Cardiac septum (tissue), 1 donor: ENCODE measurements at places on chromosomes 3 and 15. TPM values are rescaled to one million over a fixed set of nuclear protein-coding genes. Genes with fewer than 3 reads are reported as not detected.

The CTDSPL gene
- total RNA-seq, result 36.4 TPM

The UCN2 gene
- total RNA-seq, result 0.48 TPM

The SCN11A gene
- total RNA-seq, result 0.05 TPM

The IQCF5 gene
- not detected for total RNA-seq

The MOBP gene
- total RNA-seq, result 0.08 TPM

The MAPK6 gene
- total RNA-seq, result 20.1 TPM

The GATA2 gene
- total RNA-seq, result 15.6 TPM

The STX19 gene
- total RNA-seq, result not detected

GRCh38 chr3:35647461-35647860 is 8.1 kb downstream of the ARPP21 start:
- DNase-seq, result no peak

- no peak for DNase-seq
These were observed 6.1 kb downstream of the RASGRP1 start for GRCh38 chr15:38558372-38559059.

DNA sequence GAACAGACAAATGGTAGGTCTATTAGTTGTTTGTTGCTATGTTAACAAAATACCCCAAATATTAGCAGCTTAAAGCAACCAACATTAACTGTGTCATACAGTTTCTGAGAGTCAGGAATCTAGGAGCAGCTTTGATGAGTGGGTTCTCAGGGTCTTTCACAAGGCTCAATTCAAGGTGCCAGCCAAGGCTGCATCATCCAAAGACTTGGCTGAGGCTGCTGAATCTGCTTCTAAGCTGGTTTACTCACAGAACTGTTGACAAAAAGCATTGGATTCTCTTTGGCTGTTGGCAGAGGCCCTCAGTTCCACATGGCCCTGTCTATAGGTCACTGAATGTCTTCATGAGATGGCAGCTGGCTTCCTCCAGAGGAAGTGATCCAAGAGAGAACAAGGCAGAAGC is 40.3 kb upstream of the TSC22D2 start:
- DNase-seq, result no peak

DNA sequence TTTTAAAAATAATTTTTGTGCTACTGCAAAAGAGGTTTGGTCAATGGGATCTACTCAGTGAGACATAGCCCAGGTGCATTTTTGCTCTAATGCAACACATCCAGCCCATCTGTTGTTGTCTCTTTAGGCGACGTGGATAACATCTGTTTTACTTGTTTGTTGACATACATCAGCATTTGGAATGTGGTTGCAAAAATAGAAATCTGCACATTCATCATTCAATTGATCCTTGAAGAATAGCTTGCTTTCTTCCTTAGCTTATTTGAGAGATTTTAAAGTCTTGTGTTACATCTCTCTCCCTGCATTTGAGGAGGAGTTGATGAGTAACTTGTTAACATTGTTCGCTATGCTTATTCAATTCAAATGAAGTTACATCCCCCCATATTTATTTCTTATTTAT is 1202.3 kb downstream of the NSUN3 start:
- no peak for DNase-seq

GRCh38 chr3:43366885-43367284 is 80.5 kb downstream of the SNRK start:
- DNase-seq, result no peak

GRCh38 chr3:31462050-31462569 is 70.6 kb upstream of the STT3B start:
- no peak for DNase-seq

- DNase-seq, result no peak
These were observed 98.5 kb upstream of the UMPS start for GRCh38 chr3:124631727-124632126.

DNA sequence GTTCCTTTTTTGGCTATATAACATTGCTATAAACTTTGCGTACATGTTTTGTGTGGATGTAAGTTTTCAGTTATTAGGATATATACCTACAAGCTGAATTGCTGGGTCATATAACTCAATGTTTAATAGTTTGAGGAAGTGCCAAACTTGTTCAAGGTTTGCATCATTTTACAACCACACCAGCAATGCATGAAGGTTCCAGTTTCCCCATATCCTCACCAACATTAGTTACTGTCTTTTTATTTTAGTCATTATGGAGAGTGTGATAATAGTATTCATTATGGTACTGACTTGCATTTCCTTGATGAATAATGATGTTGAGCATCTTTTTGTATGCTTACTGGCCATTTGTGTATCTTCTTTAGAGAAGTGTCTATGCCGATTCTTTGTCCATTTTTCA is 112.3 kb downstream of the NR1I2 start:
- no peak for DNase-seq

GRCh38 chr3:13459605-13460340 is 20.3 kb upstream of the HDAC11 start:
- DNase-seq, result no peak

DNA sequence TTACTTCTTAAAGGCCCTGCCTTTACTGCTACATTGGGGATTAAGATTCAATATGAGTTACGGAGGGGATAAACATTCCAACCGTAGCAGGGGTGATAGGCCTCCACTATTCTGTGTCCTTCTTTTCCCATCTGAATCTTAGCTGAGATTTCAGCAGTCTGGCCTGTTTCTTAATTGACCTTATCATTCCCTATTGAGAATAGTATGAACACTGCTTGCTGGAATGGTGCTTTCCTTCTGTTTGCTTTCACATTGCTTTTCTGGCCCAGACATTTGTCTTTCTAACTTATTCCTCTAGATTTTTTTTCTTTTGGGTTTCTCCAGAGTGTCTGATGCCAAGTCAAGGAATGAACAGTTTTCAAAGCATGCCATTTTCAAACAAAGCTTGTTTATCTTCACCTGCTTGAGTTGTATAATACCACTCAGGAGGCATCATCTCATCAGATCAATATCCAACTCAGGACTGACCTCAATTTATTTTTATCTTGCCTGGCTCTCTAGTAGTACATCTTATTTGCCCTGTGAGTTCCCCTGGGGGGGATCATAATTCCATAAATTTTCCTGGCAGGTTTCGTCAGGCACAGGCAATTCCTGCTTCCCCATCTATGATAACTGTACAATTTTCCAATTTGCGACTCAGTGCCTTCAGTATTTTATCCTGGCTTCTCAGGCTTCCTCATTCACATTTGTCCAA is 161.1 kb upstream of the STT3B start:
- DNase-seq, result no peak

GRCh38 chr15:40253167-40253790 is 14.4 kb downstream of the PAK6 start:
- no peak for DNase-seq

DNA sequence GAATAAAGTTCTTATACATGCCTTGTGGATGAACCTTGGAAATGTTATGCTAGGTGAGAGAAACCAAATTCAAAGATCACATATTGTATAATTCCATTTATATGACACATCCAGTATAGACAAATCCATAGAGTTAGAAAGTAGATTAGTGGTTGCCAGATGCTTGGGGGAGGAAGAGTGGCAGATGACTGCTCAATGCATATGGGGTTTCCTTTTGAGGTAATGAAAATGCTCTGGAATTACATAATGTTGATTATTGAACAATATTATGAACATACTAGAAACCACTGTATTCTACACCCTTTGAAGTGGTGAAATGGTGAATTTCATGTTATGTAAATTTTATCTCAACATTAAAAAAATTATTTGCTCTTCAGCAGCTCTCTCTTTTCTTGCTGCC is 100.8 kb downstream of the DHX36 start:
- DNase-seq, result no peak

- DNase-seq, result no peak
These were observed 474.3 kb downstream of the NR2F2 start for GRCh38 chr15:96804754-96805153.

GRCh38 chr3:133896002-133896761 is 500 bp upstream of the RAB6B start:
- DNase-seq, result peak; percentile 72

GRCh38 chr15:96972201-96972600 is 641.7 kb downstream of the NR2F2 start:
- no peak for DNase-seq

DNA sequence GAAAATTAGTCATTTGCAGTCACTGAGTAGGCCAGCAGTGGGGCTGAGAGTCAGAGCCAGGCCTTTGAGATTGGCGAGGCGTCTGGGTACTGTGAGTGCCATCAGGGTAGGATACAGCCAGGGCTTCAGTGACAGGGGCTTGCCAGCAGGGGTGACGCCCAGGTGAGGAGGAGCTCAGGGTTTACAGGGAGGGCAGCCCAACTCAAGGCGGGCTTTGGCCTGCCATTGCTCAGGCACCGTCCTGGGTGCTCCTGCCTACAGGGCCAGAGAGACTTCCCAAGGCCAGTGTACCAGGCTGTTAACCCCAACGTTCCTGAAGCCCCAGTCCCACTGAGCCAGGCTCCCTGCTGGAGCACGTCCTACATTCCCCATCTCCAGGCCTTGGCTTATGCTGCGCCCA is 152.0 kb downstream of the FBLN2 start:
- peak; percentile 24 for DNase-seq

DNA sequence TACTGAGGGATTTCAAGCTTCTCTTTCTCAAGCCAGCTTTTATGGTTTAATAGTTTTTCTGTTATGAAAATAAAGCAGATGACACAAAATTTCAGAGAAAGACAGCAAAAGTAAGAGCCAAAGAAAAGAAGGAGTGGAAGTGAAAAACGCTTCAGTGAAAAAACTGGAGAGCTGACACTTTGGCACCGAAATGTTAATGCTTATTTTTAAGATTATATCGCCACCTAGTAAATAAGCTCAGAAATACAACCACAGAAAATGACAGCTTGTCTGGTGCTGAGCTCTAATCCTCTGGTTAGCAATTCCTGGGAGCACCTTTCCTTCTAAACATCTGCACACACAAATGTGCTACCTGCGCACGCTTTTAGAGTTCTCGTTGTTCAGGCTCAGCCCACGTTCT is 101.6 kb downstream of the ZPLD1 start:
- DNase-seq, result no peak

DNA sequence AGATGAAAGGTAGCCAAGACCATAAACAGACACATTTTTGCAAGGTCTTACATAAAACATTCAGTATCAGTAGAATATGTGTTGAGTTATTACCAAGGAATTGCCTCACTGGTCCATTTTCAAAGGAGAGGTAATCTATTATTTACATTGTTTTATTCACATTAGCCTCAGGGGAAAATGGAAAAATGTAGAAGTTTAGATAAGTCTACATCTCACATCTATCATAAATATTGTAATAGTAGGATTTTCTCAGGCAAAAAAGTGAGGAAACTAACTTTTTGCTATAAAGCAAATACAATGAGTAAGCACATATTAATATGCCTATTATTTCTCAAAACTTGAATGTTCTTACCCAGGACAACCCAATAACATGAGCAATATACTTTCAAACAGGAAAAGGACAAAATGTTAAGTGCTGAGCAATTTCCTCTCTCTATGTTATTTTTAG is 184.6 kb upstream of the AGTR1 start:
- no peak for DNase-seq
